ENCODE measurements at places on chromosomes 12 and 14. TPM values are rescaled to one million over a fixed set of nuclear protein-coding genes. Genes with fewer than 3 reads are reported as not detected.

Gene PROX2
- total RNA-seq = 2.3 TPM

DNA sequence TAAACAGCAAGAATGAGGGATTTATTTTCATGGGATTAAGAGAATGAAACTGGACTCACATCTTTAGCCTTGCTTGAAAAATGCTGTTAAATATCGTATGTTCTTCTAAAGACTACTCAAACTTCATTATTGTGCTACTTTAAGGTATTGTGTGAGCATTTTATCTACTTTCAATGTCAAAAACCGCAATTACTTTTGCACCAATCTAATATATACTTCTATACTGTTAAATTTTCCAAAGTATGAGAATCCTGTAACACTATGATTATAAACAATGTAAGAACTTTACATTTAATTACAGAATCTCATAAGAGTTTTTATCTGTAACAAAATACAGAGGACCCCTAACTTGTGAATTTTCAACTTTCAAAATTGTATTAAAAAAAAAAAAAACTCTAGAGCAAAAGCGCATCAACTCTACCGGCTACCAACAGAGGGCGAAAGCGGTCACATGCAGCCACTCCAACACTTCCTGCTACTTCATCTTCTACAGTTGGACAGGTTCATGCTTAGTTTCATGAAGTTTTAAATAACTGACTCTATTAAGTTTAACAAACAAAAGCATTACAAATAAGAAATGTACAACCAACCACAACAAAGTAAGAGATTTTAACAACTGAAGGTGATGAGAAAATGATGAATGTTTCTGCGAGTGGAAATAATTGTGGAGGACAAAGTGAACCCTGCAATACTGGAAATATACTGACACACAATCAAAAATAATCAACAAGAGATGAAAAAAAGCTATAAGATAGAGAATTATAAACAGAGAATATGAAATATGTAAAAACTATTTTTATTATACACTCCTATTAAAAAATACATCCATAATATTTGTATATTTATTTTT is 210.9 kb downstream of the MED13L start:
- peak; percentile 81 for DNase-seq
- H3K4me1 ChIP-seq = no peaks in the 10 kb centered on the region
- no peak overlapping the region for H3K27ac ChIP-seq
- no peaks in the 10 kb centered on the region for H3K27me3 ChIP-seq
- no peak overlapping the region for H3K4me3 ChIP-seq

- H3K36me3 ChIP-seq = no peaks in the 10 kb centered on the region
- H3K4me1 ChIP-seq = no peaks in the 10 kb centered on the region
- H3K4me3 ChIP-seq = no peak overlapping the region
- no peaks in the 10 kb centered on the region for H3K27me3 ChIP-seq
- no peak for DNase-seq
Measured at GRCh38 chr14:64639340-64639821, 64.8 kb upstream of the PLEKHG3 start.

- H3K27ac ChIP-seq = no peak overlapping the region
- no peak overlapping the region for H3K4me3 ChIP-seq
- no peaks in the 10 kb centered on the region for H3K4me1 ChIP-seq
- no peak for DNase-seq
Measured at GRCh38 chr12:12449533-12450025, 92.7 kb downstream of the BORCS5 start.

DNA sequence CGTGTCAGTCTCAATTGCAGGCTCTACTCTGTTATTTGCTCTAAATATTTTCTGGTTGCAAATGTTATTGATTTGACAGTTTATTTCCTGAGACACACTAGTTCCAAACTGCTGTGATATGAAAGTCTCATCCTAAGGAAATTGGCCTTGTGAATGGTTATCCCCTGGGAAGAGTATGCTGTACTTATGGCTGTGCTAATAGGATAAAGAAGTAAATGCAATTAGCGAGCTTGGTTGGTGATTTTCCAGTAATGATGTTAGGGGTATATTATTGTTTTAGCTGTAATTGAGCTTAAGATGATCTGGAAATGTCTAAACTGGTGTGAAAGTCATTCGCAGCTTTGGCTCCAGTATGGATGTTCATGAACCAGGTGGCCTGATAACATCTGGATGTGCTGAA is 197.9 kb downstream of the SUDS3 start:
- H3K27me3 ChIP-seq = no peaks in the 10 kb centered on the region
- no peak overlapping the region for H3K27ac ChIP-seq
- H3K36me3 ChIP-seq = no peaks in the 10 kb centered on the region

DNA sequence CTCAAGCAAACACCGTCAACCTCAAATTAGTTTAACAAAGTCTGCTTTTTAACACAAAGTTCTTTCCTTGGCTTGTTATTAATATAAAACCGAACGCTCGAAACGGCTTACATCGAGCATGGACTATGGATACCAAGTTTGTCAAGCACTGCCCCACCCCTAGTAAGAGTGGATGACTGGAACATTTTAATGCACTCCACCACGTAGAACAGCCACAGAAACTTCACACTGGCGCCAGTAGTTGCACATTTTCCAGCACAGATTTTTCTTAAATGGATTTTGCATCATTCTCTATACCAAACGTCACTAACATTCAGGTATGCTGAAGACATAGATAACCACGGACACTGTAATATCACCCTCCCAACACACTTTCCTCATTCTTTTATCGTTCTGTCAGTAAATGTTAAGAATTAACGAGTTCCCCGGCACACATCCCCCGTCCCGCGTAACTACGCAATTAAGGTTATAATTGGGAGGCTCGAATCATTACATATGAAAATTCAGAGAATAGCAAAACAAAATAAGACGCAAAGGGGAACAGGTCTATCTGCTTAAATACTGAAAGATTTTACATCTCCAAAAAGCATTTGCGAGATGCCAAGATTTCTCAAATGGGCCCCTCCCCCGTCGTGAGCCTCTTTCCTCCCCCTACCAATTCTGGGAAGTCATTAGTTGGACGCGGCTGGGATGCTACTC is 990 bp downstream of the FERMT2 start:
- no peaks in the 10 kb centered on the region for H3K27me3 ChIP-seq
- H3K4me3 ChIP-seq = no peak overlapping the region
- no peaks in the 10 kb centered on the region for H3K36me3 ChIP-seq
- H3K4me1 ChIP-seq = no peaks in the 10 kb centered on the region

DNA sequence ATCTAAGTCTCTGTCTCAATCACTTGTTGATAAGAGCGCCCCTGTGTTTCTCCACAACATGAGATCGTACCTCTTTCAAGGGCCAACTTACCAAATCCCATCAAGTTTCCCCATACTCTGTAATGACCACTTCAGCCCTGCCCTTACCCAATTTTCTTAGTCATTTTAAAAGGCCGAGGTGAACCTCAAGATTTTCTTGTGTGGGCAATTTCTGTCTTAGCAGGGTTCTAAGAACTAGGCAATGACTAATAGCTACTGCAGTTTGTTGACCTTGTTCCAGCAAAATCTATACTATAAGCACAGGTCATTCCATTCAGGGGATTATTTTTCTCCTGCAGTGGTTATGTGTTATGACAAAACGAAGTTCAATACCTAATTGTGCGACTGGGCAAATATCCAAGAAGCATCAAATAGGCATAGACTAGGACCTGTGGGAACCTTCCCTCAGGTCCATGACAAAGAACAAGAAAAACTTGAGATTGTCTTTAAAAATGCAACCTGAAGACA is 359.8 kb downstream of the PCNX1 start:
- no peak overlapping the region for H3K4me3 ChIP-seq
- H3K27ac ChIP-seq = no peak overlapping the region
- H3K27me3 ChIP-seq = 0 out of 2 replicates have a peak, but pooled peaks cover 2% of the 10 kb centered on the region
- H3K36me3 ChIP-seq = no peaks in the 10 kb centered on the region
- DNase-seq = no peak

DNA sequence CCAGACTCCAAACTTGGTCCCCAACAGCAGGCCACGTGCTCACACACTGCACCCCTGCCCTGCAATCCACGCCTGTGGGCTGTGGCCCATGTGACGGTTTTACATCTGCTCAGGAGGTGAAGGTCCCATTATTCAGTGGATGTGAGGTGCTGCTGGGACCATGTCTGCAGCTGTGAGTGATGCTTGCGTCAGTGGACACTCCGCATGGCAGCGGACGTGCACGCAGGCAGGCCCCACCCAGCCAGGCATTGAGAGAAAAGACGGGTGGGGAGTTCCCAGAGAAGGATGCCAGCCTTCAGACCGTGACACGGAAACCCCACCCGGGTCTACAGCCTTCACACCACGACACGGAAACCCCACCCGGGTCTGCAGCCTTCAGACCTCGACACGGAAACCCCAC is 67.6 kb downstream of the NOC4L start:
- H3K4me3 ChIP-seq = no peak overlapping the region
- DNase-seq = no peak
- no peaks in the 10 kb centered on the region for H3K27me3 ChIP-seq
- H3K4me1 ChIP-seq = no peaks in the 10 kb centered on the region
- no peaks in the 10 kb centered on the region for H3K36me3 ChIP-seq
- H3K27ac ChIP-seq = no peak overlapping the region

Gene PRICKLE1
- total RNA-seq = 1.1 TPM

- H3K36me3 ChIP-seq = no peaks in the 10 kb centered on the region
- no peak overlapping the region for H3K27ac ChIP-seq
- H3K27me3 ChIP-seq = no peaks in the 10 kb centered on the region
- H3K4me1 ChIP-seq = peaks cover 11% of the 10 kb centered on the region
- DNase-seq = no peak
Measured at GRCh38 chr12:50302686-50303085, 19.4 kb upstream of the LIMA1 start.

Gene LRRC43
- total RNA-seq = not detected

DNA sequence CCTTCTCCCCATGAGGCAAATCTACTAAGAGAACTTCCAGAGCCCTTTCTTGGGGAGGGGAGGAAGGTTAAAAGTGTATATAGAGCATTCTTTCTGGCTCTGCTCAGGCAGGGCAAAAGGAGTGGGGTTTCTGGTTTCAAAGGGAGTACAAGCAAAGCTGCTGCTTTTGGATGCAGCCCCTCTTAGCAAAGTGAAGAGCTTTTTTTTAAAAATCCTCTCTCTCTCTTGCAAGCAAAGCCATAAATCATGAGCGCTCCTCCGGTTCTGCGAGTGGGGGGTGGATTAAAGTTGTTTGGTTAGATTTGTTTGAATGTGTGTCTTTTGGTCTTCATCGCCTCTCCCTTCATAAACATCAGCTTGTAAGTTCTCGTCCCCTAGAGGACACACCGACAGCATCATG is 546.6 kb upstream of the TBX3 start:
- H3K27me3 ChIP-seq = no peaks in the 10 kb centered on the region
- H3K4me3 ChIP-seq = no peak overlapping the region
- no peak for DNase-seq
- no peaks in the 10 kb centered on the region for H3K4me1 ChIP-seq
- no peak overlapping the region for H3K27ac ChIP-seq

DNA sequence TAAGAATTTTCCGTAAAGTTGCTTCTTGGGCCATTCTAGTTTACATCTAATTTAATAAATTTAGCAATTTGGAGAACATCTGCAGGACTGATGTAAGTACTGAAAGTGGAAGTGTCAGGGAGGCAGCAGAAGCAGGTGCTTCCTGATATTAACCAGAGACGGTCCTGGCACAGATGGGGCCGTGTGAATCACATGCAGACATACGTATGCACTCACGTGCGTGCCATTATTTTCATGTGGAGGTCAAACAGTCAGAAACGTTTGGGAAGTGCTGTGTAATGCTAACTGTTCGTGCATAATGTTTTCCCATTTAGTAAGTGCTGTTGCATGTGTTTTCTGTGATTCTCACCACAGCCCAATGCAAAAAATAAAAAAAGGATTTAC is 87.8 kb upstream of the DYNC1H1 start:
- peak; percentile 96 for DNase-seq
- H3K4me1 ChIP-seq = peaks cover 62% of the 10 kb centered on the region
- H3K36me3 ChIP-seq = peaks cover 7% of the 10 kb centered on the region

DNA sequence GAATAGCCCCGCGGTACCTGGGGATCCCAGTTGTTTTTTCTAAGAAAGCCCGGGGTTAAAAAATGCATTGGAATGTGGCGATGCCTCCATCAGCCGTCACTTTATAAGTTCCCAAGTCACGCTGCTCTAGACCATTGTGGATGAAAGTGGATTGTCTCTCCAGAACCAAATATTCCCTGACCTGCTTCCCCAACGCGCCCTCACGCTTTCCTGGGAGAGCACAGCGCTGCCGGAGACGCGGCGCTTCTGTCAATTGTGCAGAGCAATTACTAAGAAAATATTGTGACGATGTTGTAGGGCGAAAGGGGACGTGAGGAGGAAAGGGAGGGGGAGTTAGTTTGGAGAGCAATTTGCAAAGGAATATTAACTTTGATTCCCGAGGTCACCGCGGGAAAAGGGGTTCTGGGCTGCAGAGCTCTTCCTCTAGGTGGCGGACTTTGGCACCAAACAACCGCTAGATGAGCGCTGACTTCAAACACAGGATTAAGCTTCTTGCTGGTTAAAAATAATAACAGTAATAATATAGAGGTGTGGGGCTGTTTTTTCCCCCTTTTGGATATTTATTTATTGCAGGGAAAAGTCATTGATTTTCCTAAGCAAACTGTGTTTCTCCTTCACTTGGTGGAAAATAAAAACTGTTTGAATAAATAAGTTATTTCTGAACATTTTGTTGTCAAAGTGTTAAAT is 9.6 kb upstream of the FOXG1 start:
- H3K4me1 ChIP-seq = no peaks in the 10 kb centered on the region
- no peak overlapping the region for H3K27ac ChIP-seq
- no peaks in the 10 kb centered on the region for H3K36me3 ChIP-seq
- DNase-seq = peak; percentile 65

- no peaks in the 10 kb centered on the region for H3K36me3 ChIP-seq
- no peak overlapping the region for H3K4me3 ChIP-seq
- DNase-seq = no peak
Measured at GRCh38 chr14:92717571-92718042, 30.8 kb downstream of the LGMN start.

DNA sequence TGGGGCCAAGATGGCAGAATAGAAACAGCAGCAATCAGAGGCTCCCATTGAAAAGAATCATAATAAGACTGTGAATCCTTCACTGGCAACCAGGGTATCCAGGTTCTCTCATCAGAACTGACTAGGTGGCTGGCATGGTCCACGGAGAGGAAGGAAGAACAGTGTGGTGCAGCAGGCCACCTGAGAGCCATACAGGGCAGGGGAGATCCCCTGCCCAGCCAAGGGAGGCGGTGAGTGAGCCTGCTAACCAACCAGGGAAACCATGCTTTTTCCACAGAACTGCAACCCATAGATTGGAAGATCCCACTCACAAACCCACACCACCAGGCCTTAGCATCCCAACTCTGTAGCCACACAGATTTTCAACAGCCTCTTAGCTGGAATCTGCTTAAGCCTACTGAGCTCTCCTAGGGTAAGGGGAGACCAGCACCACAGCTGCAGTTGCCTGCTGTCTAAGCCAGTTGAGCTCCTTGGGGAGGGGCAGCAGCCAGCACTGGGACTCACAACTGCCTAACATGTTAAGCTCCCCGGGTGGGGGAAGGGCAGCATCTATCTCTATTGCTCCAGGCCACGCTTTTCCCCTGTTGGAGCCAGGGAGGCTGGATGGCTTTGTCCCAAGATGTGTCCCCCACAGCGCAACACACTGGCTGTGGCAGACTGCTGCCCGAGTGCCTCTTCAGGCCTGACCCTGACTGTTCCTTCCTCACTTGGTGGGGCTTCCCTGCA is 342.6 kb upstream of the CCDC196 start:
- no peaks in the 10 kb centered on the region for H3K36me3 ChIP-seq
- H3K27ac ChIP-seq = no peak overlapping the region
- H3K4me3 ChIP-seq = no peak overlapping the region
- DNase-seq = no peak

- H3K4me3 ChIP-seq = no peak overlapping the region
- no peaks in the 10 kb centered on the region for H3K27me3 ChIP-seq
- H3K4me1 ChIP-seq = peaks cover 13% of the 10 kb centered on the region
Measured at GRCh38 chr14:76968621-76969063, 59.9 kb downstream of the IRF2BPL start.
